ENCODE measurements at places on chromosomes 7 and 10.

DNA sequence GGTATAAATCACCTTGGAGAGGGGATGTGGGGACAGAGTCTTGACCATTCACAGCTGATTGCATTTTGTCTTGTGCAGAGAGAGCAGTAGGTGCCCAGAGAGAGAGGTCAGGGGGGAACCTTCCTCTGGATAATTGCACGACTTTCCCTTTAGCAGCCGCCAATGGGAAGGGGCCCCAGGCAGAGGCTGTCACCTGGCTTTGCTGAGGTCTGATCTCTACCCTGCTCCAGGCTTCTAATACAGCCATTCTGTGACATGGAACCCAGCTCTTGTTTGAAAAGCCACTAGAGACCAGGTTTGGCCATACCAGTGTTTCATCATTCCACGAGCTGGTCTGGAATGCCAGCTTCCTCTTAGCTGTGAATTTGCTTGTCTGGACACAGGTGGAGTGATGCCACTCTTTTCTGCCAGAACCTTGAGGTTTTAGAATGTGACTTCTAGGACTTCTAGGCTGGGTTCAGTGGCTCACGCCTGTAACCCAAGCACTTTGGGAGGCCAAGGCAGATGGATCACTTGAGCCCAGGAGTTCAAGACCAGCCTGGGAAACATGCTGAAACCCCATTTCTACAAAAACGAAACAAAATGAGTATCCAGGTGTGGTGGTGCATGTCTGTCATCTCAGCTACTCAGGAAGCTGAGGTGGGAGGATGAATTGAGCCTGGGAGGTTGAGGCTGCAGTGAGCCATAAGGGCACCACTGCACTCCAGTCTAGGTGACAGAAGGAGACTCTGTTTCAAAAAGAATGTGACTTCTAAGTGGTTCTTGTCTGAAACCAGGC lies 159.9 kb downstream of the CAMK1D start:
- DNase-seq: no peak

DNA sequence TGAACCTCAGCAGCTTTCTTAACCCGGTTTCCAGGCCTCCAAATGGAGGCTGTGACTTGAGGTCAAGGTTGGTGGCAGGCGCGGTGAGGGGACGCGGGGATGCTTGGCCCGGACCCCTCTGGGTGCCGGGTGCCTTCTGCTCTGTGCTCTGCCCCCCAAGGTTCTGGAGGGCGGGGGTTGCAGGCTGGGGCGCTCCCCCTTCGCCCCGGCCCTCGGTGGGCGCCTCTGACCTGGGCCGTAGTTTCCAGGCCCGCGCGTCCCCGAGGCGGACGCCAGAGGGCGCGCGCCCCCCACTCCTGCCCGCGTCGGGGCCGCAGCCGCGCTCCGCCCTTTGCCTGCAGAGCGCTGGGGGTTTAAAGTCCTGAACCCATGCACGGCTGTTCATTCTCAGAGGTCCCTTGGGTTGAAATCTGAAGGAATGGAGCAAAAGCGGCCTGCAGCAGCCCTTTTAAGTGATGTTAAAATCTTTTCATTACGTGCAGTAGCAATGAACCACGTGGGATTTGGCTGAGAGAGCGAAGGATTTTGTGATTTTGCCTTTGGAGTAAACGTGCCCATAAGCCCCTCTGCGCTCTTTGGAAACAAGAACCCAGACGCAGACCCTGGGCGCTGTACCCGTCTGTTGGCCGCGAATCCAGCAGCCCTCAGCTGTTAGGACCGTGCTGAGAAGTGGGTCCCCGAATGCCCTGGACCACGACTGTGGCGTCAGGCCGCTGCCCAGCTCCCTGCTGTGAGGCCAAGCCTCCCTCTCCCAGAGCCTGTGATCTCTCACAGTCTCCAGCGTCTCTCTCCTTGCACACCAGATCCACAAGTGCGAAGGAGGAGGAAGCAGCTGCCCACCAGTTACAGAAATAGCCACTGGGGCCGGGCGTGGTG lies 135.0 kb downstream of the ACTR3B start:
- DNase-seq: peak; percentile 48

- no peak for DNase-seq
Observed at GRCh38 chr10:70038923-70039322, 13.7 kb upstream of the MACROH2A2 start.

DNA sequence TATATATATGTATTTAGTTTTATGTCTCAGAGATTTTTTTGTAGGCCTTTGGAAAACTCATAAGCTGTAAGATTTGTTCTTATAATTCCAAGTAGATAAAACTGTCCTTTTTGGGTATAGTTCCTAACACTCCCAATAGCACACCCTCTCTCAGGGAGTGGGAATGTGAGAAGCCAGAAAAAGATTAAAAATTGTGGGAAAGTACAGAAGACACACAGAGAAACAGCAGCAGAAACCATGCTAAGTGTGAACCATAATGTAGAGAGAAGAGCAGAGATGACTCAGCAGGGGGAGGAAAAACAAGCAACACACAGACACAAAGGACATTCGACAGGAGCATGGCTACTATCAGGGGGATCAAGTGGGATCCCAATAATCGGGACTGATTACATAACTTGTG lies 401.6 kb downstream of the MAGI2 start:
- DNase-seq: no peak

DNA sequence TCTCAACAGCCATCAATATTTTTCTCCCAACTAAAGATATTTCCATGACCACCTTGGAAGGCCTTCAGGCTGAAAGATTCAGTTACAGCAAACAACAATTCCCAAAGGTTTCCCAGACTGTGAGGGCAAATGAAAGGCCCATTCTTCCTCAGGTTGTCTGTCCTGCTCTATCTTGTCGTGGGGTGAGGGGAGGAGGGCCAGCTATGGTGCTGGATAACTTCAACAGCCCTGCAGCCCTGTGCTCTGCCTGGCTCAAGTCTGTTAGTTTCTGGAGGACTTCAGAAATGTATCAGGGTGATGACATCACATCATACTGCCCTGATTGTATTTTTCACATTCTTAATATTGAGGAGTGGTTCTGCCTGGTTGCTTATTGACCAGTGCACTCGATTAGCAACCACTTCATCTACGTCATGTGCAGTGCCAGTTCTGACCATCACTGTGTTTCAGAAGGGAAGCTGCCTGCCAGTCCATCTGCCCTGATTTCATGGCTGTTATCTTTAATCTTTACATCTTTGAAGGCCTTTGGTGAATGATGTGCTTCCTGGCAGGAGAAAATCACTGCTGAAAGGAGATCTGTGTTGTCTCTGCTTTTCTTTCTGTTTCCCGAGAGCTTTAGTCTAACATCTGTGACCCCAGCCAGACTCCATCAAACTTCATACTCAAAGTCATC lies 135.5 kb downstream of the NRF1 start:
- DNase-seq: no peak

DNA sequence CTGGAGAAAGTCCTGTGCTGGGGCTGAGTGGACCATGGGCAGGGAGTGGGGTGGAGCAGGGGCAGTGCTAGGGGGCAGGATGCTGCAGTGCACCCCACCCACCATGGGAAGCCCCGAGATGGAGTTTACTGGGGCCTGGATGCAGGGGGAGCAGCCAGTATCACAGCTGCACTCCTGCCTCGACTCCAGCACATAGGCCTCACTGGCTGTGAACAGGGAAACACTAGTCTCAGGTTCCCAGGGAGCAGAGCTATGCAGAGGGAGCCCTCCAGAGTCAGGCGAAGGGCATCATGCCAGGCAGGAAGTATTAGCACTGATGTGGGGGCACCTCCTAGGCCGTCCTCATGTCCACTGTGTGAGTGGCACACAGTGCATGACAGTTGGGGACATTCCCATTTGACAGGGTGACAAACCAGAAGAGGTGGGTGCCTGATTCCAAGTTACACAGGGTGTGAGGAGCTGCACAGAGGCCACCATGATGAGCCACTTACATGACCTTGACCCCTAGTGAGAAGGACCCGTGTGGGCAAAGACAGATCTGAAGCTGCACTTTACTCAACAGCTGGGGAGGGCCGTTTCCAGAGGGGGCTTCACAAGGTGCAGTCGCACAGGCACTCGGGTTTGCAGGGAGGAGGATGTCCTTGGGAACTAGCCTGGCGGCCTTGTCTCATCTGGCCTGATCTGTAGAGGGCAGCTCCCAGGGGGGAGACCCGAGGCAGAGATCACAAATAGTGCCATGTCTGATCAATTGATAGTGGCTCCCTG lies 69.9 kb upstream of the LRRC4 start:
- peak; percentile 19 for DNase-seq

DNA sequence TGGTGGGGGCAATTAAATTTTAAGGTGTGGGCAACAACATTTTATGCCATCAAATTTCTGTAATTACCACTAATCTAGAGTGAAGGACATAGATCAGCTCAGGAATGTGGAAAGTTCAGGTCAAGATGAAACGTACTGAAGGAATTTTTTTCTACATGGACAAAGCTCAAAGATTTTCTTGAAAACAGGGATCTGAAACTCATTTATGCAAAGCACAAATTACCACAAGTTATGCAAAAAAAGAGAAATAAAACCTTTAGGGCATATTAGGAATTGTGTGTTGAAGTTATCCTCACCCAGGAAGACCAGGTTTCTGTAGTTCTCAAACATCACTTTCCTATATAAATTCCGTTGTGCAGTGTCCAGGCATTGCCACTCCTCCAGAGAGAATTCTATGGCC lies 18.9 kb downstream of the ZNF680 start:
- no peak for DNase-seq

- DNase-seq: no peak
Observed at GRCh38 chr10:68135922-68136792, 26.9 kb downstream of the MYPN start.

- DNase-seq: no peak
Observed at GRCh38 chr7:50860174-50860573, 77.5 kb upstream of the GRB10 start.

DNA sequence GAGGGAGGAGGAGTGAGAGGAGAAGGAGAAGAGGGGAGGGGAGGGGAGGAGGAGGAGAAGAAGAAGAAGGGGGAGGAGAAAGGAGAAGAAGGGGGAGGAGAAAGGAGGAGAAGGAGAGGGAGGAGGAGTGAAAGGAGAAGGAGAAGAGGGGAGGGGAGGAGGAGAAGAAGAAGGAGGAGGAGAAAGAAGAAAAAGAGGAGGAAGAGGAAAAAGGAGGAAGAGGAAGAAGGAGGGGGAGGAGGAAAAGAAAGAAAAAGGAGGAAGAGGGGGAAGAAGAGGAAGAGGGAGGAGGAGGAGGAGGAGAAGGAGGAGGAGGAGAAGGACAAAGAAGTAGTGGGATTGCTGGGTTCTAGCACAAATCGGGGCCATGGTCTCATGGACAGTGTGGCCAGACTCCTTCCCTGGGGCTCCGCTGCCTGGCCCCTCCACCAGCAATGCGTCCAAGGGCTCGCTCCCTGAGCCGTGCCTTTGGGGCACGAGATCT lies 4.2 kb upstream of the MAFK start:
- no peak for DNase-seq

GRCh38 chr10:131477457-131478121 lies 166.1 kb upstream of the TCERG1L start:
- DNase-seq: no peak

- DNase-seq: no peak
Observed at GRCh38 chr7:85655252-85655651, 468.4 kb upstream of the SEMA3D start.

- no peak for DNase-seq
Observed at GRCh38 chr7:29375641-29376562, 181.3 kb downstream of the CHN2 start.

Data from left ventricle myocardium superior (tissue), 1 donor.